ENCODE measurements at places on chromosomes 2 and 18.

GRCh38 chr2:206915121-206915520 is 24.2 kb upstream of the CPO start:
- DNase-seq = no peak

GRCh38 chr2:104897515-104898184 is 43.7 kb downstream of the POU3F3 start:
- DNase-seq = no peak

DNA sequence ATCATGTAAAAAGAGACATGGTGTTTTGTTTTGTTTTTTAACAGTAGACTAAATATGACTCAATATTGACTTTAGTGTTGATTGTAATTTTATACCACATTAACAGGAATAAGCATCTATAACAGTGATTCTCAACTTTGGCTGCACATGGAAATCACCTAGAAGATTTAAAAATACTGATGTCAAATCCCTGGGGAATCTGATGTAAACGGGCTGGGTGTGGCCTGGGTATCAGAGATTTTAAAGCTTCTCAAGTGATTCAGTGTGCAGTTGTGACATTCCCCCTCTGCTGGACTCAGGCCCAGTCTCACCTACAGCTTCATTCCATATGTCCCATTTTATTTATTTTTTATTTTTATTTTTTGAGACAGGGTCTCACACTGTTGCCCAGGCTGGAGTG is 82.8 kb upstream of the ATP8B1 start:
- DNase-seq = no peak

DNA sequence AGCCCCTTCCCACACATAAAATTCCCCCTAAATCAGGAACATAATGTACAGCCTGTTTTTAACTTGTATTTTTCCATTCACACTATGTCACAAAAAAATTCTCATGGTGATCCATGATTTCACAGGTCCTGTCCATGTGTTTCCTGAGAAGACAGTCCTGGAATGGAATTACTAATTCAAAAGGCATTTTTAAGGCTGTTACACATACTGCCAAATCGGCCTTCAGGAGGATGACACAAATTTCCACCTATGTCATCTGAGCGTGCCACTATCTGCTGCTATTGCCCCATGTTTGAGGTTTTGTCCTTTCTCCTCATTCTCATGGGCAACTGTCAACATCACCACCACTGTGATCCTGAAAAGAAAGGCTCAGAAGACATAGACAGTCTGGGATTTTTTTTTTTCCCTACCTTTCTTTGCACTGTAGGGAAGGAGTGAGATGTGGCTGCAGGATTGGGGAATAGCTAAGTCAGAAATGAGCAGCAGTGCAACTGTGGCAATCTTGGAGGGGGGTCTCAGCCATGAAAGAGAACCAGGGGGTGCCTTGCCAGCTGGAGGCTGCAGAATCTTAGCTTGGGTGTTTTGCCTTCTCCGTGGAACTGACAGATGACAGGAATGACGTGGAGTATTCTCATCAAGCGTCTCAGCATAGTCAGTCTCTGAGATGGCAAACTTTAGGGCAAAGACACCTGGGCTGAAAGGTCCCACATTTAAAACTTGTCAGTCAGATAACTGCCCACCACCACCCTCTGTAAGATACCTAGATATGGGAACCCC is 73.4 kb downstream of the MARCHF4 start:
- DNase-seq = no peak

- no peak for DNase-seq
Observed at GRCh38 chr18:28781616-28782362, 604.9 kb upstream of the CDH2 start.

- no peak for DNase-seq
Observed at GRCh38 chr2:197904446-197904845, 100.1 kb downstream of the PLCL1 start.

Measured in COLO829 (cell line).